ENCODE measurements at places on chromosomes 1 and 21. TPM values are rescaled to one million over a fixed set of nuclear protein-coding genes. Genes with fewer than 3 reads are reported as not detected.

DNA sequence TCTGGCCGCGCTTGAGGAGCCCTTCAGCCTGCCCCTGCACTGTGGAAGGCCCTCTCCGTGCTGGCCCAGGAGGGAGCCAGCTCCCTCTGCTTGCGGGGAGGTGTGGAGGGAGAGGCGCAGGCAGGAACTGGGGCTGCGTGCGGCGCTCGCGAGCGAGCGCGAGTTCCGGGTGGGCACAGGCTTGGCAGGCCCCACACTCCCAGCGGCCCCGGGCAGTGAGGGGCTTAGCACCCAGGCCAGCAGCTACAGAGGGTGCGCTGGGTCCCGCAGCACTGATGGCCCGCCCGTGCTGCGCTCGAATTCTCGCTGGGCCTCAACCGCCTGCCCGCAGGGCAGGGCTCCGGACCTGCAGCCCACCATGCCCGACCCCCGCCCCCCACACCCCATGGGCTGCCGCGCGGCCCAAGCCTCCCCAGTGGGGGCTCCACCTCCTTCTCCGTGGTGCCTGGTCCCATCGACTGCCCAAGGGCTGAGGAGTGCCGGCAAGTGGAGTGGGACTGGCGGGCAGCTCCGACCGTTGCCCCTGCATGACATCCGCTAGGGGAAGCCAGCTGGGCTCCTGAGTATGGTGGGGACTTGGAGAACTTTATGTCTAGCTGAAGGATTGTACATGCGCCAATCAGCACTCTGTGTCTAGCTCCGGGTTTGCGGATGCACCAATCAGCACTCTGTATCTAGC is 46.0 kb downstream of the COL24A1 start:
- no peak for DNase-seq

DNA sequence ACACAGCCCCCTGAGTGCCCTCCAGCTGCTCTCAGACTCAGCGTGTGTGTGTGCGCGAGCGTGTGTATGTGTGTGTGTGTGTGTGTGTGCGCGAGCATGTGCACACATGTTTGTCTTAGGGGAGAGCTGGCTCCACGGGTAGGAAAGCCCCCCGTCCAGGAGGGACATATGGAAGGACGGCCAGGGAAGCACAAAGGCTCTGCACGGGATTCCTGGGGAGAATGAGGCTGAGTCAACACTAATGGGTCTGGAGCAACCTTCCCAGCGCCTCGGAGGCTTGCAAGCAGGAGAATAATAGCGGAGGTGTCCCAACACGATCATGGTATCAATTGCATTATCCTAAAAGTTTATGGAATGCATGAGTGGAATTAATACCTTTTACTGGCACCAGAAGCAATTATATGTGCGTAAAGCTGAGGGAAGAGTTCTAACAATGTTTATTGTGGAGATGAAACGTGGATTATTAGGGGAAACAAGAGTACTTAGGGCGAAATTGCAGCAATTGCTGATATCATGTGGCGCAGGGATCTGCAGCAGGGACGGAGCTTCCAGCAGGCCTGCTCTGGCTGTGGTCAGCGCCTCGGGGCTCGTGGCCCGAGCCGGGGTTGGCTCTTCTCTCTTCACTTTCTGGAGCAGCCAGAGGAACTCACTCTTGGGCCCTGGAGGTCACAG is 40.3 kb upstream of the CCDC27 start:
- DNase-seq: no peak

CDC20 gene
- 190 TPM for total RNA-seq

SLAMF9 gene
- total RNA-seq: not detected

SH3BGR gene
- 1.9 TPM for total RNA-seq

DNA sequence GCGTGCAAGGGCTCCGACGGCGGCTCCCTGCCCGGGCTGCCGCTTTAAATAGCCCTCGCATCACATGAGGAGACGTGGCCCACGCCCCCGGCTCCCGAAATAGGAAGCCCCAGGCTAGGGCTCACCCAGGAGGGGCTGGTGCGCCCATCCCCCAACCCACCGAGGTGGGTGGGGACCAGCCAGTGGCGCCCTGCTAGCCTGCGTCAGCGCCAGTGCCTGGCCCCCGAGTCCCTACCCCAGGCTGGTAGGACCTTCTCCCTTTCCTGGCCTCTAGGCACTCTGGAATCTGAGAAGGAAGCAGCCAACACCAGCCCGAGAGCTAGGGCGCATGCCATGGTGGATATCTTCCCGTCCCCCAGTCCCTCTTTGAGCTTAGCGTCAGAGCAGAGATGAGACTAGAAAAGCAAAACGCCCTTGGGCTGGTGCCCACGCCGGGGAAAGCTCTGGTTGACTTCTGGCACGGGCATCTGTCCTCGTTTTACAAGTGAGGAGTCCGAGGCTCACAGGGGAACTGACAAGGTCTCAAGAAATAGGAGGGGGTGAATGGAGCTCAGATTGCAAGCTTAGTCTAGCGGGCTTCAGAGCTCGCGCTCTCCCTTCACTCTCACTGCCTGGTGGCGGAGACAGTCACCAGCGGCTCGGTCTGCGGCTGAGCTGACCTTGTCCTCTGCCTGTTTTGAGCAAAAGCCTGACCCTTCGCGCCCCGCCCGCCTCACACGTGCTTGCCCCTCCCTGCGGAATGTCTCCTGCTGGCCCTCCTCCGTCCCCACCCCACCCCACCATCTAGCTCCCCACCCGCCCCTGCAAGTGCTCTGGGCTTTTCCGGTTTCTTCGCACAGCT is at the start of gene FABP3:
Gene FABP3 (minus strand): TSS at position 21 of the 841 bp plus-strand sequence. CDS start 62 bp downstream, outside the sequence.
- peak; percentile 57 for DNase-seq

Data from HFFc6 (cell line).